ENCODE measurements at places on chromosomes 5 and 9.

GRCh38 chr9:126623314-126623666 is 9.6 kb downstream of the LMX1B start:
- DNase-seq = no peak

DNA sequence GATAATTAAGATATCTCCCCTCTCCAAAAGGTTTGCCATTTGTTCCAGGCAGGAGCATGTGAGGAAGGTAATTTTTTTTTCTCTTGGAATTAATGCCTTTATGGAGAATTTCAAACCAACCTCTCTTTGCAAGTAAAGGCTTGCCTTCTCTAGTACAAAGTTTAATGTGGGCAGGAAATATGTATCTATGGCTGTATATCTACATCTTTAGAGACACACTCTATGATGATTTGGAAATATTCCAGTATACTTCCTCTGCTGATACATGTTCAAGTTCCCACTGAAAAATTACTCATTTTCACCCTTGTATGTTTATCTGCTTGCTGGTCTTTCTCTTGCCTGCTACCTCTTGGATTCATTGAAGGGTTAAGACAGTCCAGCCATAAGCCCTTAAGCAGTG is 83.5 kb upstream of the SEMA6A start:
- DNase-seq = no peak

DNA sequence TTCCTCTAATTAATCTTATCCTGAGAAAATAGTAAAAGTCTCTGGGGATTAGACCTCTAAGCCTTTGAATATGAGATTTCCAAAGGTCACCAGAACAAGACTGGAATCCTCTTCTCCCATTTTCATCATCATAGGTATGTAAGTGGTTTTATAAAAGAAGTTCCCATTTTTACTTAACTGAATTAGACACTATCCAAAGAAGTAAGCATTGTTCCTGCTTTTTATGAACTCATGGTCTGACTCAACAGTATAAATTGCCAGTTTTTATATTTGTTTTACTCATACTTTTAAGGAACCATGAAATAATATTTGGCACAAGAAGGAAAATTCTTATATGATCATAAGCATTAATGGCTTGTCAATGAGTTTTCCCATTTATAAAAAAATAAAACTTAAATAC is 167.1 kb upstream of the ADRA1B start:
- no peak for DNase-seq

- DNase-seq = no peak
Measured at GRCh38 chr9:94923326-94924089, 197.0 kb downstream of the AOPEP start.

DNA sequence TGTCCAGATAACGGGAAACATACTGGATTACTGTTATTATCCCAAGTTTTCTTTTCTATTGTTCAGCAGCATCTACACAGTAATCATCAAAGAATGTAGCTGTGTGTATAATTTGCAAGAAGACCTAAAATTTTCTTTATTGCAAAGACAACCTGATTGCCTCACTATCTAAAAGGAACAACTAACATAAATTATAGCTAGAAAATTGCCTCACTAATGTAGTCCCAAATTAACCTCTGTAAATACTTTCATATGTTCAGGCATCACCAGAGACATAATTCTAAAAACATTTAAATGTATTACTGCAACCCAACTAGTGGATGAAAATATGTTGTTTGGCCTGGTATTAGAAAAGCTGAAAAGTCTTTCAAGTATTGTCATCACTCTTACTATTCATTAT is 275.4 kb downstream of the CDH12 start:
- DNase-seq = no peak

DNA sequence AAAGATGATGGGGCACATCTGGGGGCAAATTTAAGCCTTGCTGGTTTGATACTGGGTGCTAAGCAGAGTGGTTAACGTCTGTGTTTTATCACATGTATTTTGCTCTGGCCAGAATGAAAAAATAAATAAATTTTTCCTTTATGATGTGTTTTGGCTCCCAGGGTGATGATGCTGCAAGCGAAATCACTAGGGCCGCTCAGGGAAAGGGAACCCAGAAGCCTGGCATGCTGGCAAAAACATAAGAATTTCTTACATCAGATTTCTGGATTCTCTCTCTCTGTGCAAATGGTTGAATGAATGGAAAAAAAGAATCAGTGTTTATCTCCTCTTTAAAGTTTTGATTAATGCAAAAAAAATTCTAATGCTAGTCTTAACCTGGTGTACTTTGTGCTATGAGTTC is 1975.2 kb upstream of the C9orf72 start:
- DNase-seq = no peak

DNA sequence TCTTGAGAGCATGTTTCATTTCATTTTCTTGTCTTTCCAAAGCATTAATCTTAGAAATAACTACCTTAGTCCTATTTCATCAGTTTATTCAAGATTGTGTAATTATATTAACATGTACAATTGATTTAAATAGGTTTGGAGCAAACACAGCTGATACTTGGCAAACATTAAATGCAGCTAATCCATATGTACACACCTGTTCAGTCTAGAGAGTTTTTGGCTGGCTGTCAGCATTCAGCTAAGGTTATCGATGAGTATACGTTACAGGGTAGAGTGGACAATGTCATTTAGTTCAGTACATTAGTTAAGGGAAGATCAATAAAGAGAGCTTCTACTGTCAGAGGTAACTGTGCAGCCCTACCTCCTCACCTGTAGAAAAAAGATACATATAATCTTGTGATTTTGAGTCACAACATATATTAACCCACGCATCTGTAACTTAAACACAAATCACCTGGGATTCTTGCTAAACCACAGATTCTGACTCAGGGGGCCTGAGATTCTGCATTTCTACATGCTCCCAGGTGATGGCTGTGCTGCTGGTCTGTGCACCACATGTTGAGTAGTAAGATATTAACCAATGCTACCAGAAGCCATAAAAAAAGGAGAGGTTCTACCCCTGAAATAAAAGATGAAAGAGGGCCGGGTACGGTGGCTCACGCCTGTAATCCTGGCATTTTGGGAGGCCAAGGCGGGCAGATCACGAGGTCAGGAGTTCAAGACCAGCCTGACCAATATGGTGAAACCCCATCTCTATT is 34.1 kb upstream of the PCA3 start:
- DNase-seq = no peak

DNA sequence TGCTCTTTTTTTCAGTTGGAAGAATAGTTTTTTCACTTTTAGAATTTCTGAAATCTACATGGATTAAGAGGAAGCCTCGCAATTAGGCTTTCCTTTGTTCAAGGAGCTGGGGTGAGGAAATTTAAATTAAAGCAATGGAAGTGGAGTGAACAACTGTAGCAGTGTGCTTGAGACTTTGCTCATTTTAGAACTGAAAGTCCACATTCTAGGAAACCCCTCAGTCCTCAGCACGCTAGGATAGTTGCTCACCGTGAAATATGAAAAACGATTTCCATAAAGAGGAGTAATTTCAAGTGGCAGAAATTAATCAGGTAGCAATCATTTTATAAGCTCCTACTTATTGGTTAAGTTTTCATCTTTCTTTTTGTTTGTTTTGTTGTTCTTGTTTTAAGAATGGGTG is 243.0 kb upstream of the ITGA1 start:
- no peak for DNase-seq

All from stimulated activated CD8-positive, alpha-beta memory T cell treated with anti-CD3 and anti-CD28 coated beads, Interleukin-4, amount 100 ng/mL, for 4 hours (primary cell).